ENCODE measurements at places on chromosomes 7 and 10. TPM values are rescaled to one million over a fixed set of nuclear protein-coding genes. Genes with fewer than 3 reads are reported as not detected.

The EBLN1 gene
- total RNA-seq, result not detected

The SPDYE8 gene
- not detected for total RNA-seq

The ASB4 gene
- total RNA-seq, result not detected

GRCh38 chr7:116271161-116271913, 61.0 kb downstream of the TES start:
- no peak for DNase-seq

The EPHB6 gene
- 2.0 TPM for total RNA-seq

GRCh38 chr10:86264481-86265231, 101.9 kb downstream of the GRID1 start:
- no peak for DNase-seq

The PIK3AP1 gene
- total RNA-seq, result 5.4 TPM

DNA sequence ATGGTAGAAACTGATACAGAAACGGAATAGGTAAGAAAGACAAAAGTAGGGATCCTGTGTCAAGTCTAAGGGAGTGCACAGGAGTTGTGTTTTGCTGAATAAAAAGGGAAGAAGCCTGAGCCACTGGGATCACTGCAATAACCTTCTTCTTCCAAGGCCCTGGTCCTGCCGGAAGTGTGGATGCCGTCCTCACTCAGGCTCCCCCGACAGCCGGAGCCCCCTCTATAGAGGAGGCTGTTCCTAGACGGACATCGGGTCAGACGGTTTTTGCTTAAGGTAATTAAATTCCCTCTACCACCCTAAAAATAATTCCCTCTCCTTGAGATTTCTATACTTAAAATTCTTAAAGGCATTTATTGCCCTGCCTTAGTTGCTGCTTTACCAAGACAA, 566.9 kb downstream of the PTPRN2 start:
- DNase-seq, result no peak
